A673 (cell line): ENCODE measurements at places on chromosomes 6 and 20.

GRCh38 chr20:51193066-51193772, 170.3 kb upstream of the KCNG1 start:
- no peak for DNase-seq

- no peak for DNase-seq
Observed at GRCh38 chr6:106849676-106850332, 124.7 kb downstream of the CD24 start.

DNA sequence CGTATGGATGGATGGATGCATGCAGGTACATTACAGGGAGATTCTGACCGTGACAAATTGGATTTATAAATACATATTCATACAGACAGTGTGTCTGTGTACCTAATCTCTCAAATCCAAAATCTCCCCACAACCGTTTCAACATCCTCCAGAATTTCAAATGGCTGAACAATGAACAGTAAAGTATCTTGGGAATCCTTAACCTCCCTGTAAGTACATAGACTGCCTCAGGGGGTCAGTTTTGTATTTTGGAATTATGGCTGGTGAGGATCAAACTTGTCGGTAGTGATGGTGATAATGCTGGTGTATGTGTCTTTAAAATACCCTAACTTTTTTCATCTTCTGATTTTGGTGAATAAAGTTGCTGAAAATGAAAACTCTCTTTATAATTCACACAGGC, 246.2 kb downstream of the FOXC1 start:
- no peak for DNase-seq

- peak; percentile 37 for DNase-seq
Observed at GRCh38 chr6:42406306-42407280, 45.1 kb downstream of the TRERF1 start.

DNA sequence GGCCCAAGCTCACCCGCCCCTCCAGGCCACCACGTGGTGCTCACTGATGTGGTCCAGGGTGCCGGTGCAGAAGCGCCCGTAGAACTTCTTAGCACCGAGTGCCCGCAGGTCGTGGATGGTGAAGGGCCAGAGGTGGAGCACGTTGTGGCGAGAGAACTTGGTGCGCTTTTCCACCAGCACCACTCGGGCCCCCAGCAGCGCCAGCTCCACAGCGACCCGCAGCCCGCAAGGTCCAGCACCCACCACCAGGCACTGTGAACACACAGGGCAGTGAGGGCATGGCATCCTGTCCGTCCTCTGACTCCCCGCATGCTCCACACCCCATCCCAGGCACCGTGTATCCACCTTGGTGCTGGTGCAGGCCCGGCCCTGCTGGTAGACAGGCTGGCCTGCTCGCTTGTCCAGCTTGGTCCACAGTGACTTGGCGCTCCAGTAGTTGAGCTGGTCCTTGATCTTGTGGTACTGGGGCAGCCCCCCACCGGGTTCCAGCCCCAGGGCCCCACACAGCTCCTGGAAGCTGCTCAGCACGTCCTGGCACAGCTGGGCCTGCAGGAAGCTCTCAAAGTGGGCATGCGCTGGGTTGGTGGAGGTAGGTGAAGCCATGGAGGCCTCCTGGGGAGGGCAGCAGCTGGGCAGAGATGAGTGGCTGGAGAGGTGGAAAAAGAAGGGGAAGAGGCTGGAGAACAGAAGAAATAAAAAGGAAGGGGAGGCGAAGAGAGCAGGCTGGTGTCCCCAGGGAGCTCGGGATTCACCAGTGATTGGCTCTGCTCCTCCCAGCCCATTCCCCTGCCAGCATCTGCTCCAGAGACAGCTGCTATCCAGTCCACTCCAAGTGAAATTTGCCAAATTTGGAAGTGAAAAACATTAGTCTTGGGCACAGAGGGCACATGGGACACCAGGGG, 1.7 kb downstream of the MICAL1 start:
- peak; percentile 55 for DNase-seq

DNA sequence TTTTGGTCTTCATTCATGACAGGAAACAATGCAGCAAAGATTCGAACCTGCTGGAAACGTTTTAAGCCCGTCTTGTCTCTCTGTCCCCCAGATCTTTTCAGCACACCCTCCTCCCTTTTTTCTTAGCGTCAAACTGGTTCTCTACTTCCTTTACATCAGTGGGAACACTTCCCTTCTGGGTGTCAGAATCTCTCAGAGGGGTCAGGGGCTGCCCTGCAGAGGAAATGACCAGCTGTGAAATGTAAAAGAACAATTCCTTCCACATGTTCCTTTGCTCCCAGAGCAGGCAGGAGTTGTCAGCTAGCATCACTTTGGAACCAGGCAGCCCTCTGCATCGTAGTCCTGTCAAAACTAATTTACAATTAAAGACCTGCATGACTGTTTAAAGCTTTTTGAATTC, 619.0 kb downstream of the TFAP2A start:
- DNase-seq: peak; percentile 97

DNA sequence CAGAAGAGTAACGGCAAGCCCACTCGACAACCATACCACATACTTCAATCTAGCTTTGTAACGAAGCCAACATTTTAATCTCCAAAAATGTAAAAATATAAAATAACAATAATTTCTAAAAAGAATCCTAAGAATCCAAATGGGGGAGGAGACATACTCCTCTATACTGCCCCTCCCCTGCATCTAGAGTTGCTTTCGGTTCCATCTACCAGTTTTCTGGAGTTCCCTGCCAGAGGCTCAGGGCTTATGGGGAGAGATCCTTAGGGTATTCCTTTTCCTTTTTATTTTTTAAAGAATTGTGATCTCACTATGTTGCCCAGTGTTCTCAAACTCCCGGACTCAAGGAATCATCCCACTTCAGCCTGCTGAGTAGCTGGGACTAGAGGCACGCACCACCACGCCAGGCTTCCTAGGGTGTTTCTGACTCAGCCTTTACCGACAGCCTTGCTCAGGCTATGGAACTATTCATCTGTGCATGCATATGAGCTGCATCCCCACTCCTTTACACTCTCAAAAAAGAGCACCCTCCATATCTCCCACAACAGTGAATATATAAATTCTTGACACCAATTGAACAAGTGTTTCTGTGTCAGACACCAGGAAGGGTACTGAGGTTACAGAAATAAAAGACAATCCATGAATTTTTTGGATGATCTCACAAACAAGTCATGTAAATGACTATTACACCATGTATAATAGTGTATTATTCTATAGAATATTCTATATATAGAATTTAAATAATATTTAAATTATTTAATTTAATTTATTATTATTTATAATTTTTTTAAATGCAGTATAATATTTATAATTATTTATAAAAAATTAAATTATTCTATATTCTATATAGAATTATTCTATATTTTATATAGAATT, 40.7 kb upstream of the UBR2 start:
- peak; percentile 12 for DNase-seq

DNA sequence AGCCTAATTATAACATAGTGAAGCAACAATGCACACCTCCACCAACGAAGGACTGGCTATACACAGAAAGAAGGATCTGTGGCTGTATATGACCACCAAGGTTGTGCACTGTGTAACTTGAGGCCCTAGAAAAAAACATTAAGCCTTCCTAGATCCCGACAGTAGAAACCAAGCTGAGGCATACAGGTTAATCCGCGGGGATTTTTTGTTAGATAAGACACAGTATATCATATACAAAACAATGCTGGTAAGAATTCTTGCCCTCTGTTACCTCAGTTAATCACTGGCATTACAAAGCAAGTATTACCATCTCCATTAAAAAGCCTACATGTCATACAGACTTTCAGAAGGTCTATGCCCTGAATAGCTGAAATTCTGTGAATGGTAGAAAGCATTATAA, 228.8 kb downstream of the TBC1D32 start:
- no peak for DNase-seq

- no peak for DNase-seq
Observed at GRCh38 chr6:169271158-169271876, 17.7 kb upstream of the THBS2 start.

DNA sequence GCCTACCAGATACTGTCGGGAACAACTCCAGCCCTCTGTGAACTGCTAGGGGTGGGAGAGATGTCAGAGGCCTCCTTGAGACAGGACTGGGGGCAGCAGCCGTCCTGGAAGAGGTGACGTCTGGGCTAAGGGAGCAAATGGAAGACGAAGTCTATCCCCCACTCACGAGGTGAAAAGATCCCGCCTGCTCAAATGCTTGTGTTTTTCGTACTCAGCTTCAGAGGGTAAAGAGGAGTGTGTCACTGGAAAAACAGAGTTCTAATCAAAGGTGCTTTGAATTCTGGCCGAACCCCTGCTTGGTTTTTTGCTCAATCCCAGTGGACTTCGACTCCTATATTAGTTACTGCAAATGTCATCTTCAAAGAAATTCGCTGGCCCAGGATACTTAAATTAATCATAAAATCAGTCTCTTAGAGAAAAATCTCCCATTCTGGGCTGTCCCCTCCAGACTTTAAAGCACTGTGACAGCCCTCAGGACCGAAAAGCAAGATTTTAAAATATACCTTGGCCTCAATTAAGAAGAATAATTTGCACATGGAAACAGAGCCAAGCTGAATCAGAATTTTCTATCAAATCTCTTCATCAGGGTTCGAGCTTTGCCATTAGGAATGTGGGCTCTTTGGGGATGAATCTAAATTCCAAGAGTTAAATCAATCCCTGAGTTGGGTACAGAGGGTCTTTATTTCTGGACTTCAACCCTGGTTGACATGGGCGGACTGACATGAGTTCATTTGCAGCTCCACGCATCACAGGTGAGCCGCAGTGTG, 61.8 kb upstream of the AFDN start:
- no peak for DNase-seq

DNA sequence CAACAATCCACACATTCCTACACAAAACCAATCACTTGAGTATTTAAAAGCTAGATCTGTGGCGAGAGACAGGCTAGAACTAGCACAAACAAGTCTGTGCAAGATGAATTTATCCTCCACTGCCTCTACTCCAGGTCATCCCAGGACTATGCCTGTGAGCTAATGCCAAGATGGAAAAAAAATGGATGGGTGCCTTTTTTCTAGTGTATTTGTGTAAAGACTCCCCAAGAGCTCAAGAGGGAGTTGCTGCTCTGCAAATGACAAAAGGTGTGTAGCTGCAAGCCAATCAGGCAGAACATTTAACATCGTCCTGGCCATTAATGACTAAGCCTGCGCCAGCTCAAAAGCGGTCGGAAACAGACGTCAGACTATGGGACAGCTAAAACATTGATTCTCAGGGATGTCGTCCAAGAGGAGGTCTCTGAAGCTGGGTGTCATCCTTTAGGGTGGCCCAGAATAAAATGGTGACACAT, 21.9 kb downstream of the ATXN1 start:
- DNase-seq: no peak
